Neuronal stem cell (in vitro differentiated cells): ENCODE measurements at places on chromosomes 11 and 22.

- H3K27me3 ChIP-seq: no peaks in the 10 kb centered on the region
- no peaks in the 10 kb centered on the region for H3K36me3 ChIP-seq
- H3K27ac ChIP-seq: no peak overlapping the region
Observed at GRCh38 chr11:88418508-88418907, 81.0 kb upstream of the CTSC start.

- no peak overlapping the region for H3K4me3 ChIP-seq
- no peaks in the 10 kb centered on the region for H3K36me3 ChIP-seq
- no peaks in the 10 kb centered on the region for H3K4me1 ChIP-seq
Observed at GRCh38 chr11:104968856-104969776, 742 bp upstream of the CASP4 start.

GRCh38 chr11:95338430-95338991 lies 107.5 kb upstream of the SESN3 start:
- H3K36me3 ChIP-seq: no peaks in the 10 kb centered on the region
- H3K27me3 ChIP-seq: no peaks in the 10 kb centered on the region
- H3K4me1 ChIP-seq: peaks cover 28% of the 10 kb centered on the region
- H3K4me3 ChIP-seq: no peak overlapping the region
- no peak for DNase-seq

DNA sequence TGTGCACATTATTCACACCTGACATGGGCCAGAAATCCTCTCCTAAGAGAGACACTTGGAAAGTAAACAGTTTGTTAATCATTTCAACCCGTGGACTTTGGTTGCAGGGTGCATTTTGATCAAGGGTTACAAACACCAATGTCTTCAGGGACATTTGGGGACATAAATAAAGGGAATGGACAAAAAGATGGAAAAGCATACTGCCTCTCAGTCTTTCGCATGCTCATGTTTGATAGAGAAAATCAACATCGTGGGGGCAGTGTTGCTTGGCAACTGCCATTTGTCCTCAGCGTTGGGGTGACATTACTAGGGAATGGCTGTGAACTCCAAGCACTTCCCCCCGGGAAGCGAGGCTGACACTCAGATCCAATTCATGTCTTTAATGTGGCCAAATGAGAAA lies 114.7 kb upstream of the OR4B1 start:
- H3K27me3 ChIP-seq: no peaks in the 10 kb centered on the region
- no peak for DNase-seq
- H3K4me3 ChIP-seq: no peak overlapping the region
- no peaks in the 10 kb centered on the region for H3K36me3 ChIP-seq

- H3K27me3 ChIP-seq: no peaks in the 10 kb centered on the region
- H3K4me1 ChIP-seq: no peaks in the 10 kb centered on the region
- H3K36me3 ChIP-seq: no peaks in the 10 kb centered on the region
- no peak overlapping the region for H3K4me3 ChIP-seq
Observed at GRCh38 chr11:6719576-6719975, 36.4 kb upstream of the MRPL17 start.
